ENCODE measurements at places on chromosomes 5 and 9.

DNA sequence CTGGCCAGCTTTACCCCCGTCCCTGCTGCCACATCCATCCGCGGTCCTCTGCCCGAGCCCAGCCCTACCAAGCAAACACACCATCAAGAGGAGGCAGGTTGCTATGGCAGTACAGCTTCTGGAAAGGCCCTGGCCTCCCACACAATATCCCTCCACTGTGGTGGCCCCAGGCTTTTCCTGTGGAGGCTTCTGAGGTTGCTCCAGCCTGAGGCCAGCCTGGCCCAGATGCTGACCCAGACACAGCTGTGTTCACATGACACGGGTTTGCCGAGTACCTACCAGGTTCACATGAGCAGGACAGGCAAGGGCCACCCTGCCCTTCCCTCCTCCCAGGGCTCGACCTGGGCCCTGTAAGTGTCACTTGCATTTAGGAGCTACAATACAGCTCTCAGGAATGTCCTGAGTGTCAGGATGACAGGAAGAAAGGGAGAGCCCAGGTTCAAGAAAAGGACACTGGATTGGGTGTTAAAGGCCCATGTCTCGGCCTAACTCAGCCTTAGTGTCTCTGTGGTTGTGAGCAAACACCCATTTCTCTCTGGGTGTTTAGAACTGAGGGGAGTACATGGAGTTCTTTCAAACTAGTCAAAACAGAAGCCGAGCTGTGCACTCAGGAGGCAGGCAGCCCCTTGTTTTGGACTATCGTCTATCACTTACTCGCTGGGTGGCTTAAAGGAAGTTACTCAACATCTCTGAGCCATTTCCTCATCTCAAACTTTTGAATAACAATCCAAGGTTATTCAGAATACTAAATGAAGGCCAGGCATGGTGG lies 40.2 kb downstream of the NAIF1 start:
- no peak for DNase-seq

- no peak for DNase-seq
These were observed 36.0 kb upstream of the BARHL1 start for GRCh38 chr9:132546148-132547051.

- no peak for DNase-seq
These were observed 12.7 kb downstream of the NIPBL start for GRCh38 chr5:36889264-36889663.

DNA sequence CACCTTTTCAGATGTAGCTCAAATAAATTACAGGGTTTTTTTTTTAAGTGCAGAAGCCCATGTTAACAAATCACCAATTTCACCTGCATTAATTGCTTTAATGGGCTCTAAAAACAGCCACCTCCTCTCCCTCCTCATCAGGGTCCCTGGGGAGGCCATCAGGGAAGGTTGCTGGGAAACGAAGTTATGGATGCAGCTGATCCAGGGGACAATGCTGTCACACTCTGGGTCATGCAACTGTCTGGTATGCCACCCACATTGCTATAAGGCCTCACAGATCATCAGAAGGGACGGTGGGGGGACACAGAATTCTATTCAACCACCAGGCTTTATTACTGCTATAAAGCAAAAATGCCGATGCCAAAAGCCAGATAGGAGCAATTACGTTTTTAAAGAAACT lies 9.3 kb downstream of the WHRN start:
- no peak for DNase-seq

DNA sequence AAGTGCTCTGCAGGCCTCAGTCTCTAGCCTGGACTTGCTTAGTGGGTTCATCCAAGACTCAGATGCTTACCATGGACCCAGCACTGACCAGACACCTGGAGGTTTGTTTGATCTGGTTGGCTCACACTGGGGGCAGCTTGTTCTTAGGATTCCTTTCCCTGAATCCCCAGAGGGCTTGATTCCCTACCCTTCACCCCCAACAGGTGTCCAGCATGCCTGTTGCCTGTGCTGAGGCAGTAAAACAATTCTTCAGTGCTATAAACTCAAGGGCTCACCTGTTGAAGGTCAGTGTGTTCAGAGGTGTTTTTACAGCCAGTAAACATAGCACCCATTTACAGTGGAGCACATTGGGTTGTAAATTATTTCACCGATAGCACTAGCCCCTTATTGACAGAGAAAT lies 123.8 kb upstream of the KLF4 start:
- DNase-seq = no peak

- DNase-seq = no peak
These were observed 361.3 kb downstream of the ENC1 start for GRCh38 chr5:74279244-74279643.

DNA sequence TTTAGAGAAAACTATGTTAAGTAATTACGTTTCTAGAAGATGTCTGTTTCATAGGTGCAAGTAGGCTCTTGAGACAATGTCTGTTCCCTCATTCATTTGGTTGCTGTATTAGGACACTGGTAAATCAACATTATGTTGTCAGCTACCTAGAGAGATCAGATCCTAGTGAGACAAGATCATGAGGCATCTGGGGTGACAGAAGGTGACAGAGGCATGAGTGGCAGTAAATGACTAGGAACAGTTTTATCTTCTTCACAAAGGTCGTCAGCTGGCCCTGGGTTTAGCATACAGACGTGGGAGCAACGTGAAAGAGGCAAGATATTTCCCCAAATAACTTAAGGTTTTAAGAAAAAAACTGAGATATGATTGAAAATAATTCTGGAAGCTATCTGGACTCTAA lies 1926.3 kb upstream of the WWC1 start:
- no peak for DNase-seq

GRCh38 chr9:94825611-94825958 lies 99.1 kb downstream of the AOPEP start:
- DNase-seq = no peak

DNA sequence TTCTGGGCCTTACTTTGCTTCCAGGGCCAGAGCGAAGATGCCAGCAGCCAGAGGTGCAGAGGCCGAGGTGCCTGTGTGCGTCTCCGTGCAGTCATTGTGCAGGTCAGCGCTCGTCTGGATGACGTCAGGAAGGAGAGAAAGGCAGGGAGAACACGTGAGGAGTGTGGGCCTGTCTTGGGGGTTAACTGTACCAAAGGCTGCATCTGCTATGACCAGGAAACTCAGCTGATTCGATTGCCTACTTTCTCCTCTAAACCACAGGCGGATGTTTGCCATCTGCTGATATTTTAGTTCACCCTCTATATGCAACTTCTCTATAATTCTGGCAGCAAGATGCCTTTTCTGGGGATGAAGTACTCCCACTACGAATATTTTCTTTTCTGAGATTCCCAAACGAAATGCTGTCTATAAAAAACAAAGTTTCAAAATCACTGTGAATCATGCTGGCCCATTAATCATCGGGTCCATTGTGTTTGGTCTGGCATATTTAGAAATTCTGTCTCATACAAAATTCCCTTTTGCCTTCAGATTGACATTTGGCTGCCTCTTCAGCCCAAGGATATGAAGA lies 24.8 kb downstream of the PCSK1 start:
- peak; percentile 52 for DNase-seq

DNA sequence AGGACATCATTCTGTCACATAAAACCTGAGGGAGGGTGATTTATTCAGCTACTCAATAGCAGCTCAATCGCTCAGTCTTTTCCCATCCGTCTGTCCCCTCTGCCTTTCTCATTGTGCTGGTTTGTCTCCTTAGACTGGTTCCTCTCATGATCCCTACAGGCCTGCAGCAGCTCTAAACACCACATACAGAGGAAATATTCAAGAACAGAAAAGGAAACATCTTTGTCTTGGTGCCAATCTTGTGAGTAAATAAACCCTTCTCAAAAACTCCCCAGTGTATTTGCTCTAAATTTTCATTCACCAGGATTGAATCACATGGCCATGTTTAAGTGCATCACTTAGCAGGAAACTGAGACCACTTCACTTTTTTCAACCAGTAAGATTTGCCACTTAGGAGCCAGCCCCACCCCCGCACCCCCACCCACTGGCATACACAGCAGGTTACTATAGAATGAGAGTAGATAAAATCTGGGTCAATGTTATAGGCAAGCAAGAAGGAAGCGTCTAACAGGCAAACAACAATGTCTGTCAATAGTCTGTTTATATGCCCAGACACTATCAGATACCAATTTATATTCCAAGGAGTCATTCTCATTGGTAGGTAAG lies 895.5 kb upstream of the DMAC1 start:
- no peak for DNase-seq

DNA sequence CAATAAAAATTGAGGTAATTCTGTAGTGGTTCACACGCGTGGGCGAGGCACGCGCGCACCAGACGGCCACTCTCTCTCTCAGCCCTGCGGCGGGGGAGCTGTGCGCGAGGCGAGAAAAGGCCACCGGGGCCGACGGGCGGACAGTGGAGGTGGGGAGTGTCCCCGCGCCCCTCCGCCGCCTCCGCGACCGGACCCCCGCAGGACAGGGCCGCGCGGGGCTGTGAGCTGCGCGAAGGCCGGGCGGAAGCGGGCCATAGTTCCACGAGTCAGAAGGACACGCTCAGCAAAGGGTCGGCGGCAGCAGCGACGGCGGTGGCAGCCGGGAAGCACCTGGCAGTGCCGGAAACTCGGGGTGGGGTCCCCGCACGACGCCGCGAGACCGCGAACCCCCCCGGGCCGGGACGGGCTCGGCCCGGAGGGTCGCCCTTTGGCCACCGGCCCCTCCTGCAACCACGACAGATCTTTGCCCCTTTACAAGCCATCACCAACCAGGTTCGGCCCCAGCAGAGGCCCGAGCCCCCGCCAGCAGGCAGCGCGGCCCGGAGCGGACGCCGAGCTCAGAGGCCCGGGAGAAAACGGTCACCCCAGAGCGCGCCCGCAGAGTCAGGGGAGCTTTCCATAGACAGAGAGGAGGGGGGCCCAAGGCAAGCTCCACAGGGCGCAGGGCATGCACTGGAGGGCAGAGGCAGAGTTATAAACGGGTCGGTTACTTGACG lies 60.9 kb downstream of the ZNF354C start:
- DNase-seq = no peak

- no peak for DNase-seq
These were observed 97.7 kb upstream of the LRRTM2 start for GRCh38 chr5:138972836-138973235.

DNA sequence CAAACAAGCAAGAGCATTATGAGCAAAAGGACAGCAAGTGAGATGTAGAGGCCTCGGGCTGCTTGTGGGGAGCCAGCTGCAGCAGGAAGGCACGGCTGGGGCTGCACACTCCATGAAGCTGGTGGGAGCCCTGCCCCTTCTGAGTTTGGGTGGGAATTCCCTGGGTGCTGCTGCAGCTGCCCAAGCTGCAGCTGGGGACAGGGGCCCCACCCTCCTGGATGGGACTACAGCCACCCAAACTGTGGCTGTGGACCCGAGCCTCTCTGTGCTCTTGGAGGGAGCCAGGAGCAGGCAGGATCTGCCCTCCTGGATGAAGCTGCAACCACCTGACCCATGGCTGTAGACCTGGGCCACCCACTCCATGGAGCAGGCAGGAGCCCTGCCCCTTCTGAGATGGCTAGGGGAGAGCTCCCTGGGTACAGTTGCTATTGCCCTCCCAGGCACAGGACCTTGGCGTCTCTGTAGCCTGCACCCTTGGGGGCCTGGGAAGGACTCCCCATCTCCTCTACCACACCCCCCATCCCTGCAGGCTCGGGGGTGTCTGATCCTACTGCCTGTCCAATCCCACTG lies 159.1 kb downstream of the ERCC6L2 start:
- DNase-seq = no peak

DNA sequence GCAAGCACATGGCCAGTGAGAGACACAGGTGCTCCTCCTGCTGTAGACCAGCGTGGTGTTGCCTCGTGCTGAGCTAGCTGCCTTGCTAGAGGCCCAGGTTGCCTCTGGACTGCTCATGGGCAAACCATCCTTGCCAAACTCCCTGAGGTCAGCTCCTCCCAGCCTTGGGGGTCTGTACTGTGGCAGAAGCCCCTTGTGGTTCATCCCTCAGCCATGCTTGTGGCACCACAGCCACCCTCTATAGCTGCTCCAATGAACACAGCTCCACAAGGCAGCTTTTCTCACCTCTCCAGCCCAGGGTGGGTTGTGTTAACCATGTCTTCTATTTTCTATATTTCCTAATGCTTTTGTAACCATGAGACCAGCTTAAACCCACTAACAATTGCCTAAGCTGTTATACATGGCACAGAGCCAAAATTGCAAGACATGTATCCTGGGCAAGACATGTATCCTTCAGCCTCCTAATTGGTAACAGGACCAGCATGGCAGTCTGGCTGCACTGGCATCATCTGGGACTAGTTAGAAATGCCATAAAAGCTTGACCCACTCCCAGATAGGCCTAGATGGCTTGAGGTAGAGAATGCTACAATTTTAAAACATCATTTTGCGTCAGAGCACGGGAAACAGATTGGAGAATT lies 183.1 kb upstream of the S1PR3 start:
- DNase-seq = no peak

DNA sequence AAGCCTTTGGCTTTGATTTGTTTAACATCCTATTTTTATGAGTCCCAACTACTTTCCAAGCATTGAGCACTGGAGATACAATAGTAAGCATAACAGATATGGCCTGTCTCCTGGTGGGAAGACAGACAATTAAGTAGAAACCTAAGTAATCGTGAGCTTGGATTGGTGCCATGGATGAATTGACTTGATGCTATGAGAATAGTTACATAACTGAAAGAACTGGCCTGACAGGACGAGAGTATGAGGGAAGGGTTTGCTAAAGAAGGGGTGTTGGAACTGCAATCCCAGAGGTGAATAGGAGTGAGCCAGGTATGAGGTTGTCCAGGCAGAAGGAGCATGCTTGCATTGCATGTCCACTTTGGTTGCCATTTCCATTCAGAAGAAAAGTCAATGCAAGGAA lies 52.4 kb downstream of the GPR21 start:
- no peak for DNase-seq

- DNase-seq = no peak
These were observed 90.3 kb upstream of the PHYKPL start for GRCh38 chr5:178322736-178323540.

GRCh38 chr9:126430124-126430523 lies 103.5 kb downstream of the MVB12B start:
- DNase-seq = no peak

- DNase-seq = peak; percentile 39
These were observed 23.5 kb upstream of the IFNE start for GRCh38 chr9:21505425-21506179.

- no peak for DNase-seq
These were observed 11.7 kb downstream of the RICTOR start for GRCh38 chr5:39062530-39062929.

GRCh38 chr5:60036192-60036938 lies 142.8 kb upstream of the PDE4D start:
- DNase-seq = no peak

DNA sequence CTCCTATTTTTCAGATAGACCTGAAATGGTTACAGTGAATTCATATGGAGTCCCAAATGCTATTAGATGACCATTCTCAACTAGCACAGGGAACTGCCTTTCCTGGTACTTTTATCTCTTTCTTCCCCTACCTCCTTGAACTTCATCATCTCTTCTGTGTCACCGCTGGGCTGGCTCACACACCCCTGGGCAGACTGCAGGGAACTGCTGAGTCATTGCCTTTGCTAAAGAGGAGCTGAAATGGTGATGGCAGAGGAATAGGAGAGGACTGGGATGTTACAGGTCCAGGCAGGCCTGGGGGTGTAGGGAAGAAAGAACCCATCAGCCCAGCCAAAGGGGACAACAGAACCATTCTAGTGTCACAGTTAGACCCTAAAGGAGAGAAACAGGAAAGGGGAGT lies 322.3 kb downstream of the ASTN2 start:
- DNase-seq = no peak

GRCh38 chr9:36492865-36493264 lies 79.8 kb upstream of the MELK start:
- no peak for DNase-seq
